GM06990 (cell line): ENCODE measurements at places on chromosomes 5 and 9.
A peak's percentile ranks its signal among the peaks of the same experiment; 100 is the strongest.

GRCh38 chr5:10017786-10018185 is 231.9 kb downstream of the ATPSCKMT start:
- no peak for DNase-seq

DNA sequence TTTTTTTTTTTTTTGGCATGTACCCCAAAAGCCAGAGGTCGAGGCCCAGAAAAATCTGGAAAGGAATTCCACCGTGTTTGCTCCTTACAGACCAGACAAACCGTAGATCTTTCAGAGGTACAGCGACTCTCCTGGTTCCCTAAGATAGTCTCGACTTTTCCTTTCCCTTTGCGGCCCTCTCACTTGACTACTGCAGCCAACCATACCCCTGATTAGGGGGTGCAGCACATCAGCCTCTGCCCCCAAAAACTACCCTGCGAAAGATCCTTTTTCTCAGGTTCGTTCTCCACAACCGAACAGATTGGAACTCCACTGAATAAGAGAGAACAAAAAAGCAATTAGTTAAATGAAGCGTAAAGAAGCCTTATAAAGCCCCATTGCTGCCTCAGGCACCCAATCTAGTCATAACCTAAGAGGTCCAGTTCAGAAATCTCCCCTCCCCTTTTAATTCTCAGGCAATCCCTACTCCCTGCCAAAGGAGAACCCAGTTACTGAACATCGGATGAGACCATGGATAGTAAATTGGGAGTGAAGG is 379 bp upstream of the TICAM2 start:
- no peak for DNase-seq

DNA sequence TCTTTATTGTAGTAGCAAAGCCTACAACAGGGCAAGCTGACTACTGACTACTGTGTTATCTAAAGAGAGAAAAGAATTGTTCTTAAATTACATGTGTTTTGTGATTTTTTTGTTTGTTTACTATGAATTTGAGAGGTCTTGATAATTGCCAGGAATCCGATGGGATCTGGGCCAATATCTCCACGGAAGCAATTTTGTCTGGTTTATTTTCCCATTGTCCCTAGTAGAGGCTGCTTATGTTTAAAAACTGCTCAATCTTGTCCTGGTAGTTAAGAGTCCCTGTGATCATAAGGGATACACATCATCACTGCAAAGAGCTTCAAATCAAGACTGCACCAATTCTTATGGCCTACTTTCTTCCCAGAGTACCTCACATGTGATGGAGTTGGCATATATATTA is 94.4 kb downstream of the GLDC start:
- DNase-seq = no peak

DNA sequence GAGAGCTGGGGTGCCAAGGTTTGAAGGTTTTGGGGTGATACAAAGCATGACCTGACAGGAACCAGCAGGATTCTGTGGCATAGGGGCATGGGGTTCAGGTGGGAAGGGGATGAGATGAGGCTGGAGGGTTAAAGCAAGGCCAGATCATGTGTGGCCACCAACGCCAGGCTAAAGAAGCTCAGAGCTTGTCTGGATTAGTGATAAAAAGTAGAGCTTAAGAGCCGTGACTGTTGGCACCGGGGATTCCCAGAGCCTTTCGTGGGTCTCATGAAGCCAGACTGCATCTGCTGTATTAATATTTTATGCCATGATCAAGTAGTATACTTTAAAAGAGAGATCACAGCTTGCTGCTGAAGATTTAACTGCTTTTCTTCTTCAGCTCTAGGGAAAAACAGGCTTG is 8.5 kb upstream of the GSN start:
- DNase-seq = no peak

GRCh38 chr5:10130881-10131280 is 118.8 kb downstream of the ATPSCKMT start:
- no peak for DNase-seq

- no peak for DNase-seq
Measured at GRCh38 chr5:119370486-119370885, 14.7 kb downstream of the TNFAIP8 start.

DNA sequence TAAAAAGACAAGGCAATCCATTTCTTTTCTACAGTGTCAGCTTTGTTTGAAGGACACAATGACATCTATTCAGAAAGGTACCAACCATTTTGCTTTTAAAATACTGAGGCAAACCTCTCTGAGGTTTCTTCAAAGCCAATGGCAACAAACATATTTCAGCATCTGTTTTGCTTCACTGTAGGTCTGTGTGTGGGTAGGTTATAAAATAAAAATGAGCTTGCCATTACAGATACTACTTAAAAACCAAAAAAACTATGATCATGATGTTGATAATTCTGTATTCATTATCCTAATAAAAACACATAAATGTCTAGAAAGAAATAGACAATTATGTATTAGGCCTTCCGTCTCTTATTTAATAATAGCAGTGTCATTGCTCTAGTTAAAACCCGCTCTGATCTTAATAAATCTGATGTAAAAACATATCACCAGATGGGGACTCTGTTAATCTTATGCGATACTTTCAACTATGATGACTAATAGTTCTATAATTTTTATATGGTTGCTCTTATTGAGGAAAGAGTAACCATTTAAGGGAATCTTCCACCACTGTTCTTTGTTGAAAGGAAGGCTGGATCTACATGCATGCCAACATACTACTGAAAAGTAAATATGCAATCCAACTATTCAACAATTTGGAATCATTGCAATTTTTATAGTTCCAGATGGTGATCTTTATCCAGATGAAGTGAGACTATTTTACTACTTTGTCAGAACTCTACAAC is 647.2 kb downstream of the PDE4D start:
- DNase-seq = no peak

GRCh38 chr5:8060235-8060952 is 191.4 kb downstream of the MTRR start:
- DNase-seq = no peak

GRCh38 chr5:158162026-158162425 is 303.1 kb upstream of the CLINT1 start:
- DNase-seq = no peak

- DNase-seq = no peak
Measured at GRCh38 chr5:154933537-154933936, 4.5 kb downstream of the GEMIN5 start.

DNA sequence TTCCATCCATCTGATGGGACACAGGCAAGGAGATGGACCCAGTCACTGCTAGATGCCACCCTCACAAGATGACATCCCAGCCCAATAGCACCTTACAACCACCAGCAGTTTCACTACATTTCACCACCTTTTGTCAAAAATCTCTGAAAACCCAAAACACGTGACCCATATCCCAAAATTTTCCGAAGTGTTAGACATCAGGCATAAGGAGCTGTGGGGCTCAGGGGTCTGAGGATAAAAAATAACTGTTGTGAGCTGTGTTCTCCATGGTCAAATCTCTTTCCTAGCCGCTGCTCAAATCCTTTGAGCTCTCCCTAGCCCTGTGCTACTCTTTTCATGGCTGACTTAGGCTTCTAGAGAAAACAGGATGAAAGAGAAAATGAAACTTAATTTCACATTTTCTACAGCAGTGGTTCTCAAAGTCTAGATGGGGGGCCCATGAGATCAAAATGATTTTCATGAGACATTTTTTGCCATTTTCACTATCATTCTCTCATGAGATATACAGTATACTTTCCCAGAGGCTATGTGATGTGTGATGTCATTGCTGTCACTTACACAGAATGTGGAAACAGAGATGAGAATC is 40.7 kb downstream of the TIMD4 start:
- DNase-seq = peak; percentile 36

DNA sequence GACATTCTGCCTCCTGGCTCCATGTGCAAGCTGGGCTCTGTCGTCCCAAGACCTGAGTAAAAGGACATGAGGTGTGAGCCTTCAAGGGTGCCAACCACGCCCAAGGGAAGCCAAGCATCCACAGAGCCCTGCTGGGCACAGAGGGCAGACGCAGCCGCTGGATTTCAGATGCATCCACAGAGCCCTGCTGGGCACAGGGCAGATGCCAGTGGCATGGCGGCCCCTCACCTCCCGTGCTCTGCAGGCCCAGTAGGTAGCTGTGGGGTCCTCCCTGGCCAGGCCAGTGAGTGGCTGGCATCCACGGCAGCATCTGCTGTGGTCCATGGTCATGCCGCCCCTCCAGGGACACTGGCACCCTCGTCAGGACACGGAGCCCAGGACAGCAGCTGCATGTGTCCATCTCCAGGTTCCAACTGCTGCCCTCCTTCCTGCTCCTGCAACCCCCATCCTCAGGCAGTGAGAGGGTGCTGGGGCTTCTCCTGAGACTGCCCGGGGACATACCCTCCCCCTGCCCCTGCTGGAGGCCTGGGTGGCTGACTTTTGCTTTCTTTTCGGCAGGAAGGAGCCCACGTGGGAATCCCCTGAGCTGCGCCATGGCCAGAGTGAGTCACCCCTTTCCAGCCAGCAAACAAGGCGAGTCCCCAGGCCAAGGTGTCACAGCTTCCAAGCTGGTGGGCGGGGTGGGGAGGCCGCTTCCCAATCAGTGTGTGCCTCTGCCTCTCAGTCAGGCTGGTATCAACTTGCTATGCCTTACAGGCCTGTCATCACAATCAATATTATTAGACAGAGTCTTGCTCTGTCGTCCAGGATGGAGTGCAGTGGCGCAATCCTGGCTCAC is 4.0 kb upstream of the TRAF2 start:
- DNase-seq = peak; percentile 76

- no peak for DNase-seq
Measured at GRCh38 chr5:97037819-97038218, 101.9 kb downstream of the LNPEP start.

GRCh38 chr5:65338606-65339151 is 143.0 kb downstream of the ADAMTS6 start:
- DNase-seq = no peak

GRCh38 chr5:6829150-6829784 is 116.0 kb downstream of the TENT4A start:
- DNase-seq = peak; percentile 31

GRCh38 chr9:35136866-35137265 is 21.2 kb upstream of the ATOSB start:
- DNase-seq = no peak

DNA sequence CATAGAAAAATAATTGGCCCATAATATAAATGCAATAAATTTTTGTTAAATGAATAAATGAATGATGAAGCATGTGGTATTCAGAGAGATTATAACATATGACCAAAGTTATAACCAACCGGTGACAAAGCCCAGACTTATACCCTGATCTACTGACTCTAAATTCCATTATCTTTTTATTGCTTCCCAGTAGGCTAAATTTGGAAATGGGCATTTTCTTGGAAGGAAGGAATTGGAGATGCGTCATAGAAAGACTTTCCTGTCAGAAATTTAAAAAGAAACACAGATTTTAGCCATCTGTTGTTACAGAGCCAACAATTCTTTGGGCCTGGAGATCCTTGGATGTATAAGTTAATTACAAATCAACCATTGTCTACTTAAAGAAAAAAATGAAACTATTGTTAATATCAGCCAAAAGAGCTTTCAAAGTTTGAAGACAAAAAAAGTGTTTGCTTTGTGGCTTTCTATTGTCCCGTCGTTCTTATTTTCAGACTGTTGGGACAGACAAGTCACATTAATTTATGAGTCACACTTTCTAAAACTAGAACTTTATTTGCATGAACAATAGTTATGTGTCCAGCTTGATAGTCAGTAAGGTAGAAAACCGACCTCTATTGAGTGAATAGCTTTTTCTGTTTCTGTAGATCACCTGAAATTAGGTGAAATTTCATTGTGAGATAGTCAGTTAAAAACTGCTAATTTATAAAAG is 428.7 kb downstream of the GABRG2 start:
- no peak for DNase-seq

DNA sequence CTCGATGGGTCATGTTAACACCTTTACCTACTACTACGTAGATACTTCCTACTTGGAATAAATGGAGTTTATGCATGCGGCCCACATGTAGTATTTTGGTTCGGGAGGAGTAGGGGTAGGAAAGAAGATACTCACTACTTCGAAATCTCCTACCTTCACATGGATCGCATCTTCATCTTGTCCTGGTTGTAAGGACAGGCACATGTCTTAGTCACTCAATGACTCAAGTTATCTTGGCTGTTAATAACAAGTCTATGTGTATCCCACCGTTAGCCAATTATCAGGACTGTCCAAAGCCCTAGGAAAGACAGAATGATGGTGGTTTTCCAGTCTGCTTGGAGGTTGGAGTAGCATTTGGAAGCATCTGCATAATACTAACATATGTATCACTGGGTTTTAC is 24.1 kb downstream of the CMYA5 start:
- no peak for DNase-seq

DNA sequence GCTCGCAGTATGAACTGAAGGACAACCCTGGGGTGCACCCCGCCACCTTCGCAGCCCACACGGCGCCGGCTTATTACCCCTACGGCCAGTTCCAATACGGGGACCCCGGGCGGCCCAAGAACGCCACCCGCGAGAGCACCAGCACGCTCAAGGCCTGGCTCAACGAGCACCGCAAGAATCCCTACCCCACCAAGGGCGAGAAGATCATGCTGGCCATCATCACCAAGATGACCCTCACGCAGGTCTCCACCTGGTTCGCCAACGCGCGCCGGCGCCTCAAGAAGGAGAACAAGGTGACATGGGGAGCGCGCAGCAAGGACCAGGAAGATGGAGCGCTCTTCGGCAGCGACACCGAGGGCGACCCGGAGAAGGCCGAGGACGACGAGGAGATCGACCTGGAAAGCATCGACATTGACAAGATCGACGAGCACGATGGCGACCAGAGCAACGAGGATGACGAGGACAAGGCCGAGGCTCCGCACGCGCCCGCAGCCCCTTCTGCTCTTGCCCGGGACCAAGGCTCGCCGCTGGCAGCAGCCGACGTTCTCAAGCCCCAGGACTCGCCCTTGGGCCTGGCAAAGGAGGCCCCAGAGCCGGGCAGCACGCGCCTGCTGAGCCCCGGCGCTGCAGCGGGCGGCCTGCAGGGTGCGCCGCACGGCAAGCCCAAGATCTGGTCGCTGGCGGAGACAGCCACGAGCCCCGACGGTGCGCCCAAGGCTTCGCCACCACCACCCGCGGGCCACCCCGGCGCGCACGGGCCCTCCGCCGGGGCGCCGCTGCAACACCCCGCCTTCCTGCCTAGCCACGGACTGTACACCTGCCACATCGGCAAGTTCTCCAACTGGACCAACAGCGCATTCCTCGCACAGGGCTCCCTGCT is 3.8 kb downstream of the IRX1 start:
- no peak for DNase-seq

- no peak for DNase-seq
Measured at GRCh38 chr5:1199649-1200494, 1.5 kb upstream of the SLC6A19 start.

DNA sequence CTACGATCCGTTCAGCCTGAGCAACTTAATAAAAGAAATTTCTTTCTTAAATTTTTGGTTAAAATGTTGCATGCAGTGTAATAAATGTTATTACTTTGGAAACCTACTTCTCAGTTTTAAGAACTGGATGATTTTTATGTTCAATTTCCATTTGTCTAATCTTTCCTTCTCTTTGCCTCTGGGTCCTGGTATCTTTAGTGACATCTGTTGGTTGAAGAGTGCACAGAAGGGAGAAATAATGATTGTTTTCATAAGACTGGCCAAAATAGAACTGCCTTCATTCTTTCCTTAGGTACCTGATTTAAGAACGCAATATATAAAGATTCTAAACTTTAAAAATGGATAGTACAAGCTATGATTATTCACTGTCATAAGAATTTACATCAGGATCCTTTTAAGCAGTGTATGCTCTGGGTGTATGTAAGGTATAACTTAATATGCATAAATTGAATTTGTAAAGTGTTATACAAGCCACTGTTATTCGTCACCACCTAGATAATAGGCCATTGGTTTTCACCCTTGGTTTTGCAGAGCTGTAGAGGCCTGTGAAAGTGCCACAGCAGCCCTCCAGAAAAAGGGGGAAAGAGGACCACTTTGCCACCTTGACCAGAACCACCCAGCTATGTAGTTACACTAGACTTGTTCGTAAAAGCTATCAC is 82.8 kb upstream of the TLX3 start:
- DNase-seq = no peak

- DNase-seq = no peak
Measured at GRCh38 chr9:94864196-94864595, 137.7 kb downstream of the AOPEP start.
